ENCODE measurements at places on chromosomes 12 and 14.

GRCh38 chr12:54509617-54510016 is 12.1 kb downstream of the NCKAP1L start:
- DNase-seq: no peak

GRCh38 chr12:31742891-31743290 is 14.1 kb upstream of the AMN1 start:
- no peak for DNase-seq

DNA sequence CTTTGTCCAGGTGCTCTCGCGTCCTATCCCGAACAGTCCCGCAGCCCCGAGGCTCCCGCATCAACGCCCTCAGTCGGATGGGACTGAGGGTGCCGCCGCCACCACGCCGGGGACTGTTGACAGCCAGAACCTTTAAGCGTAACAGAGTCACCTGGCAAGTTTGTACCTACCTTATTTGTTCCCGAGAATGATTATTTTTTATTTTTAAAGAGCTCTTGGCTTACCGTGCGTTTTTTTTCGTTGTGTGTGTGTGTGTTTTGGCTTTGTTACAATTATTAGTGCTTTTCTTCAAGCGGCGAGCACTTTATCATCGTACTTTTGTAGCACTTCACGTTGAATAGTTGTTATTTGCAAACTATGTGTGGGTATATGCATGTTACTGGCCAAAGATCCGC is 463 bp downstream of the COA8 start:
- DNase-seq: no peak

GRCh38 chr14:99910337-99911309 is 117.4 kb downstream of the EML1 start:
- DNase-seq: no peak
